ENCODE measurements at places on chromosomes 4 and X.

GRCh38 chr4:6794189-6794588 is 11.7 kb downstream of the KIAA0232 start:
- DNase-seq, result no peak

DNA sequence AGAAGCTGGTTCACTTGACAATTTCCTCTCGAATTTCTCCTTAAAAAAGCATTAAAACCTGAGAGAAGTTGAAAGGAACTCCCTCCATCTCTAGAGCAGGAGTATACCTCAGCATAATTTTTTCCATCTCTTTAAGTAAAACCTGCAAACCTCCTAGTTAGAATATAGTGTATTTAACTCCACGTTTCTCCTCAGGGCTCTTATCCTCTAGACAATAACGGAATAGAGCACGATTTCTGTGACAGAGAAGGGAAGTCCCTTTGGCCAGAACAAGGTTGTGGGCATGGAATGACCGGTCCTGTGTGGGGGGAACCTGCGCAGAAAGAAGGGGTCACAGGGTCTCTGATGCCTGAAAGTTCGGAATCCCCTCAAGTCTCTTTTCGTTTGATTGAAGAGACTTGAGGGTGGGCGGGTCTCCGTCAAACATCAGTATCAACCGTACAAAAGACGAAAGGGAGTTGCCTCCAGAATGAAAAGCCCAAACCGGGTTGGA is 697 bp downstream of the ZNF280C start:
- DNase-seq, result no peak

DNA sequence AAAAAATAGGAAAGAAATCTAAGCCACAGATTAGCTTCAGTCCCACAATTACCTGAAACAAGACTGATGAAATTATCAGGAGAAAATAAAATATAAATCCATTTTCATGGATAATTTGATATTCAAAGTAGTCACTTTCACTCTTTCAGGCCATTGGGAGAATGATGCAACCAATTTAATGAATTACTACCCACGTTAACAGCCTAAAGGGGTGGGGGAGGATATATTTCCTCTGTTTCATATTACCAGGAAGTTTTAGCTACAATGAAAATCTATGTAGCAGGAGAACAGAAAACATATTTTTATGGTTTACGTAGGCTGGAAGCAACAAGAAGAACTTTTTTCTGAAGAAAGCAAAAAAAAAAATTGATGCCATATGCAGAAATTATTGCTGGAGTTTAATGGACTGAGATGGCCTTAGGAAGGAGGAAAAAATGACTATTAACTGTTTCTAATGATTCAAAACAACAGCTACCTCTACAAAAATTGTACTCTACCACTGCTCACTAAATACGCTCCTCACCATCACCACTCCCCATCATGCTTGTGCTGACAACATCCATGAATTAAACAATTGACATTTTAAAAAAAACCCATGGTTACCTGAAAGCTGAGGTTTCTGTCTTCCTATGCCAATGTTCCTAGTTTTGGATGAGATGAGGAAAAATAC is 100.9 kb downstream of the CXXC4 start:
- no peak for DNase-seq

- no peak for DNase-seq
These were observed 36.3 kb upstream of the AGA start for GRCh38 chr4:177478496-177478895.

DNA sequence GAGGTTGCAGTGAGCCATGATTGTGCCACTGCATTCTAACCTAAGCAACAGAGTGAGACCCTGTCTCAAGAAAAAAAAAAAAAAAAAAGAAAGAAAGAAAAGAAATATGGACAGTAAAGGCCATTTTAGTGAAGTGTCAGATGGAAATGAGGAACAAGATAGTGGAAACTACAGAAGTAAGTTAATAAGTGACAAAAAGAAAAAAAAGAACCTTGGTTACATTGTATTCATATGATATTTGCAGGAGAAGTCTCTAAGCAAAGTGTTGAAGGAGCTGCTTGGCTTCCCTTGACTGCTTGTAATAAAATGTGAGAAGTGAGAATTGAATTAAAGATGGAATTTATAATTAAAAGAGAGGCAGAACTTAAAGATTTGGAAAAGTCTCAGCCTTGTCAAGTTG is 73.2 kb downstream of the HOPX start:
- no peak for DNase-seq

DNA sequence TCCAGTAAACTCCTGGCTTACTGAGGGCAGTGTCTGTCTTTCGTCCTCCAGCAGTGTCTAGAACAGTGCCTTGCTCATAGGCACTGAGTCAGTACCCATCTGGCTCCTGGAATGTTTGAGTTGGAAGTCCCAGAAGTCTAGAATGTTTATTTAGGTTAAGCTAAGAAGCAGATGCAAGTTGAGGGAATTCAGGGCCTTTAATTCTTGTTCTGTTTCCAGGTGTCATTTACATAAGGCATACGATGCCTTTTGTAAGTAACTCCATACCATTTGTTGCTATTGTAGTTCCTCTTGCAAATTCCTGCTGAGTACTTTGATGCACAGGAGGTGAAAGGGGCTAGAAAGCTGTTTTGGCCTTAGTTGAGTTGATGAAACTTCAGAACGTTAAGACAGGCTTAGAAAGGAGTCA is 22.2 kb downstream of the ARHGAP10 start:
- DNase-seq, result no peak

DNA sequence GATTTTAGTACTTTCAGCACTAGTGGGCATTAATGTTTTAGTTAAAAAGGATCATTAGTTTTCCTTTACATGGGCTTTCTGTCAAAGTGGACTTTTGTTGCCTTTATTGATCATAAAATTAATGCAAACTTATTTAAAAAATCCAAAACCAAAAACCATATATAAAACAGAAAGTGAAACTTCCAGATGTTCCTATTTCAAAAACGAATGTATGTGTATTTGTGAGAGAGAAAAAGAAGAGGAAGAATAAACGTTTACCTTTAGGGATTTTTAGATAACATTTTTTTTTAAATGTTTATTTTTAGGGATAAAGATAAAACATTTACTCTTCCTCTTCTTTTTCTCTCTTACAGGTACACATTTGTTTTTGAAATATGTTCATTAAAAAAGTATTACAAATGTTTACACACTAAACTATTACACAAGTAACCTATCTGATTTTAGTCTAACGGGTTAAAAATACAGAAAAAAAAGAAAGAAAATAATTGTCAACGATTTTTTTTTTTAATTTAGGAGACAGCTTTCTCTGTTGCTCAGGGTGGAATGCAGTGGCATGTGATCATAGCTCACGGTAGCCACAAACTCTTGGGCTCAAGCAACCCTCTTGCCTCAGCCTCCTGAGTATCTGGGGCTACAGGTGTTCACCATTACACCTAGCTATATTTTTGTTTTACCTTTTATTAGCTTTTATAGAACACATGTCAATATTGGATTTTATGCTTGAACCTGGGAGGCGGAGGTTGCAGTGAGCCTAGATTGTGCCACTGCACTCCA is 16.8 kb upstream of the COX18 start:
- no peak for DNase-seq

- no peak for DNase-seq
These were observed 306.5 kb upstream of the LDB2 start for GRCh38 chr4:17204908-17205307.

DNA sequence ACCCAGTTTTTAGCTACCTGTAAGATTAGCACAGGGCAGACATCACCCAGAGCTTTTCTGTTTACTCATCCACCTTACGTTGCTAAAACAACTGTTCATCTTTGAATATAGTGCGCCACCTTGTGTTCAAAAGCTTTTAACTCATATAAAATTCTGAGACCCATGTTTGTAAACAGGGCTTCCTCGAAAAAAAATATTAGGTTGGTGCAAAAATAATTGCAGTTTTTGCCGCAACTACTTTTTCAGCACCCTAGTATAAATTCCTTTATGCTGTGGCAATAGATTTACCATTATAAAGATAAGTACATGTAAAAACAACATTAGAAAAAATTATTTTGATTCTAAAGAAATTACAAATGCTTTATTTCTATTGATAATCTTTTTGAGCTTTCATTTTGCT is 147.9 kb downstream of the LRBA start:
- DNase-seq, result peak; percentile 38

DNA sequence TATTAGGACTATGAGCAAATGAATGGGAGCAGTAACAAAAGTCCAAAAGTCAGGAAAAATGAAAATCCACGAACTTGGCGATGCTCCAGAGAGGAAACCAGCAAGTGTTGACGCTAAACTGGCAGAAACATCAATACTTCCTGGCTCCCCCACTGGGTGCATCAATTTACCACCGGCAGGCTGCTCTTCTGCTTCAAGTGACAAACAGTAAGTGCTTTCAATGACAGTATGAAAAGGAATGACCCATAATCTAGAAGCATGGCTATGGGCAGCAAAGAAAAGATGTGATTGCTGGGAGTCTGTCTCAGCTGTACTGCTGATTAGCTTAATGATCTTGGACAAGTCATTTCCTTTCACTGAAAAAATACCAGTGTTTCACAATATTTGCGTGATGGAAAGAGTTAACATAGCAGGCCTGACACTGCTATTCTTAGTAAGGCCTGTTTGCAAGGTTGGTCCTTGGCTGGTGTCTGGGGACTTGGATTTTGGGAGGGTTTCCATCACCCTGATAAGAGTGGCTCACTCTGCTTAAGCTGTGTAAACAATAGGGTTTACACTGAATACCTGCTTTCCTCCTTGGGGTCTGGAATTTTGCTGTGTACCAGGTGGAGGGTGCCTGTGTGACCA is 8.7 kb downstream of the ATP11C start:
- DNase-seq, result no peak

DNA sequence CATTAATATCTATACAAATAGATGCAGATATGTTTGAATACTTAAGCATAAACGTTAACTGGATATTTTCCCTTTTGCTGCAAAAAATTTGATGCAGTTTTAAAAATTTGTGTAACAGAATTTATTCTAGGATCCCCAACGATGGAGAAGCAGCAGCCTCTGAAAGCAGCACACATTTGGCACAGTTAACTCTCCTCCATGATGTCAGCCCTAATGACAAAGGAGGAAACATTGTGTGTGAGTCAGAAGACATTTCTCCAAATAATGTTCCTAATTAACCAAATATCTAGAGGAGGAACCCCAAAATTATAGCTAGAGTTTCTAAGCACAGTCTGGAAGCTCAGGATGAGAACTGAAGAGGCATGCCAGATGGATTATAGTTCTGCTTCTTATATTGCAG is 281.9 kb upstream of the MAD2L1 start:
- DNase-seq, result no peak

- no peak for DNase-seq
These were observed 421.9 kb downstream of the ANKRD50 start for GRCh38 chr4:124290678-124291077.

GRCh38 chr4:103423261-103423660 is 225.1 kb upstream of the CENPE start:
- DNase-seq, result no peak

- DNase-seq, result no peak
These were observed 67.0 kb downstream of the STK32B start for GRCh38 chr4:5118091-5118786.

DNA sequence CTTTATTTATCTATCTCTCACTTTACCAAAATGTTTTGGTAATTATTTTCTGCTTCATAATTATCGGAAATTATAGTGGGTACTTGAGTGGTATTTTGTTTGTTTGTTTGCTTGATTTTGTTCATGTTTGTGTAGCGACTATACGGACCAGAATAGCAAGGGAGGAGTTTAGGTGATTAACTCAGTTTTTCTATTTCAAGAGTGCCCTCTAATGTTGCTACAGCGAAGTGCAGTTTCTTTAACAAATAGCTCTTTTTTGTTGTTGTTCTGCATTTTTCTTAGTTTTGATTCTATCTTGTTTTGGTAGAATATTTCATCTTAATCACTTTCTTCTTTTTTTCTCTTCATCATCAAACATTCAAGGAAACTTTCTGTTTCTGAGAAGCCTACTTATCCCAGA is 40.8 kb upstream of the QRFPR start:
- no peak for DNase-seq

DNA sequence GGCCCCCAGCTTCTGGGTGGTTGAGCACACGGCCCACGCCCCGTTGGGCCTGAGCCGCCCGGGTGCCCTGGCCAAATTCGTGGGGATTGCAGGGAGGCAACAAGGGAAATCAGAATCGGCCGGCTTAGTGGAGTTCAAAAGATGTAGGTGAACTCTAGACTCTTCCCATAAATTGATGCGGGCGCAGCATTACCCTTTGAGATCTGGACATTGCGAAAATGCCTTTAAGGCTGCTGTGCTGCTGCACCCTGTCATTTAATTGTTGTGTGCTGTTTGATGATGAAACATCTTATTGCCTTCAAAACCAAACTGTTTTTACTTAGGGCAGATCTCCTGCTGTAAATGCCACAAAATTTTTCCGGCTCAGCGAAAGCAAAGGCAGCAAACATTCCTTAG is 409 bp upstream of the MPP1 start:
- DNase-seq, result no peak

DNA sequence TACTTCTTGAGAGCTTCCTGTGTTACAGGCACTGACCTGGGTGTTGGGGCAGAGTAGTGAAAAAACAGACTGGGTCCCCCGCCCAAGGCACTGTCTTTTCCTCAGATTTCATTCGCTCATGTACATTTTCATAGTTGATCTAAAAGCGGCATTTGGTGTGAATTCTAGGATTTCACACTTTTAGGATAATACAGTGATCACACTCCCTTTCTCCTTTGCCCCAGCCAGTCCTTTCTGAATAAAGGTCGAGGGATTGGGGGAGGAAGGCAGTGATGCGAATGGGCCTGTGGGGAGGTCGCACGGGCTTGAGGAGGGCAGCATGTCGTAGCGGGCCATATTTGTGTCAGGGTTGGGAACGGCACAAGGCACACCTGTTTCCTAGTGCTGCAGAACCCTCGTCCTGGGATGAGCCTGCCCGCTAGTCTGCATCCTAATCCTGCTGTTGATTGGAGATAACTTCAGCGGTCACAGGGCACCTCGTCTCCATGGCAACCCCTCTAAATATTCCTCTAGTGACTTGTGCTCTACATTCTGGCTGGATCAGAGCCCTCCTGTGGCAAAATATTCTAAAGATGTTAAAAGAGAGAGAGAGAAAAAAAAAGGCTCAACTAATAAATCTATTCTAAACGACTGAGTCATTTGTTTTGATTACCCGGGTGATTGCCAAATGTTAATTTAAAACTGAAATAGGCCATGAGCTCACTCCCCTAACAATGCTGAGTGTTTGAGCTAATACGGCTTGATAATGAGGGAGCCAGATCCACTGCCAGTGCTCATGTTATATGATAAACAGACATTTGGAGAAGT is 21.8 kb downstream of the FHL1 start:
- DNase-seq, result no peak

GRCh38 chrX:3177851-3178250 is 136.6 kb downstream of the ARSF start:
- no peak for DNase-seq
